ENCODE measurements at places on chromosomes 13 and 19.

GRCh38 chr13:95388420-95389079 is 87.3 kb upstream of the ABCC4 start:
- DNase-seq: no peak

- DNase-seq: peak; percentile 23
Measured at GRCh38 chr13:113489549-113490495, 689 bp downstream of the DCUN1D2 start.

DNA sequence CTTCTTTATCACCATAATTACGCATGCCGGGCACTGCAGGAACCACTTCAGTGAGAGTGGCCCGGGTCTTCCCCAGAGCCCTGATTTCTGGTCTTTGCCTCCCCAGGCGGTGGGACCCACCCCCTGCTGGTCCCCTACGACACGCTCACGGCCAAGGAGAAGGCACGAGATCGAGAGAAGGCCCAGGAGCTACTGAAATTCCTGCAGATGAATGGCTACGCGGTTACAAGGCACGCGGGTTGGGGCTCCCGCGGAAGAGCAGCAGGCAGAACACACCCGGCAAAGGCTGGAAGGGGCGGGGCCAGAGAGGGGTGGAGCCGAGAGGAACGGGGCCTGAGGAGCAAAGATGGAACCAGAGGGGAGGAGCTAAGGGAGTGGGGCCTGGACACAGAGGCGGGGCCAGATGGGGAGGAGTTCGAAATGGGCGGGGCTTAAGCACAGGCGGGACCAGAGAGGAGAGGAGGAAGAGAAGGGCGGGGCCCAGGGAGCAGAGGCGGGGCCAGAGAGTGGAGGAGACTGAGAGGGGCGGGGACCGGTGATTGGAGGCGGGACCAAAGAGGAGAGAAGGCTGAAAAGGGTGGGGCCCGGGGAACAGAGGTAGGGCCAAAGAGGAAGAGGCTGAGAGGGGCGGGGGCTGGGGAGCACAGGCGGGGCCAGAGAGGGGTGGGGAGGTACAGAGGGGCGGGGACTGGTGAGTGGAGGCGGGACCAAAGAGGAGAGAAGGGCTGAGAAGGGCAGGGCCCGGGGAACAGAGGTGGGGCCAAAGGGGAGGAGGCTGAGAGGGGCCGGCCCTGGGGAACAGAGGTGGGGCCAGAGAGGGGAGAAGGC is 73.4 kb downstream of the RYR1 start:
- peak; percentile 88 for DNase-seq

DNA sequence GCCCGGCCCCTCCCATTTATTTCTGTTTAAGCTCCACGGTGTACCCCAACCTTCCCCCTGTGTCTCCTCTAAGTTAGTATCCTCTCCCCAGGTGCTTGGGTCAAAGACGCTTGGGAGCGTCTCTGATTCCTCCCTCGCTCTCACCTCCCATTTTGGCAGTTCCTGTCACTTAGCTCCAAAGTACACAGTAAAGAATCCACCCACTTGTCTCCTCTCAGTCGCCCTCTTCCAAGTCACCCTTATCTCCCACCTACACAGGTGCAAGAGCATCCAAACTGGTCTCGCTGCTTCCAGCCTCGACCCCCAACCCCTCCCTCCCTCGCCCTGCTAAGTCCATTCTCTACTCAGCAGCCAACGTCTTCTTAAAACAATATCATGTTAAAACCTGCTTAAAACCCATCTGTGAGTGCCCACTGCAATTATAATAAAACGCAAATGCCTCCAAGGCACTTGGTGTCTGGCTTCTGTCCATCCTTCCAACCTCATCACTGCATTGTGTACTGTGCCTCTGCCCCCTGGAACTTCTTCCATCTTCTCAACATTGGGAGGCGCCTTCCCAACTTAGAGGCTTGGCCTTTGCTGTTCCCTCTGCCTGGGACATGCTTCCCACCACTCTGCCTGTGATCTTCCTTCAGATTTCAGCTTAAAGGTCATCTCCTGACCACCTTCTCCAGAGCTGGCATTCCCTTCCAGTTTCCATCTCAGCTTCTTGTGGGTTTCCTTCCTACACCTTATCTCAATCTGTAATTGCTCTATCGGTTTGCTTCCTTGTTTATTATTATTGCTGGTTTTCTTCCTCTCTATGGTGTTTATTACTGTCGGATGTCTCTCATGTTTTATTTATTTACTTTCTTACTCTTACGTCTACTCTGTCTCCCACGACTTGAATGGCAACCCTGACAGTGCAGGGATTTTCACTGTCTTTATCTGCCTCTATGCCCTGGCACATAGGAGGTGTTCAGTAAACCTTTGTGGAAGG is 9.5 kb upstream of the KLK14 start:
- no peak for DNase-seq

Measured in activated T-cell treated with anti-CD3 and anti-CD28 coated beads for 24 hours (primary cell).